Right atrium auricular region (tissue), 2 donors: ENCODE measurements at places on chromosomes 1 and 21. TPM values are rescaled to one million over a fixed set of nuclear protein-coding genes. Genes with fewer than 3 reads are reported as not detected.

GRCh38 chr21:46180079-46180722 is 4.1 kb downstream of the SPATC1L start:
- peak; percentile 16 for DNase-seq

- no peak for DNase-seq
Measured at GRCh38 chr1:158564608-158565007, 5.8 kb downstream of the OR6P1 start.

CELA3A gene
- not detected for total RNA-seq

NUF2 gene
- total RNA-seq = 0.74 TPM

SELP gene
- total RNA-seq = 16.7 TPM

RBP7 gene
- 33.9 TPM for total RNA-seq

CELA3B gene
- not detected for total RNA-seq
